MCF 10A (cell line): ENCODE measurements at places on chromosomes 7 and 10.

- DNase-seq = peak; percentile 50
These were observed 83.7 kb upstream of the EFCAB10 start for GRCh38 chr7:105664816-105665525.

- DNase-seq = no peak
These were observed 224.4 kb downstream of the ARHGAP12 start for GRCh38 chr10:31704195-31704594.

DNA sequence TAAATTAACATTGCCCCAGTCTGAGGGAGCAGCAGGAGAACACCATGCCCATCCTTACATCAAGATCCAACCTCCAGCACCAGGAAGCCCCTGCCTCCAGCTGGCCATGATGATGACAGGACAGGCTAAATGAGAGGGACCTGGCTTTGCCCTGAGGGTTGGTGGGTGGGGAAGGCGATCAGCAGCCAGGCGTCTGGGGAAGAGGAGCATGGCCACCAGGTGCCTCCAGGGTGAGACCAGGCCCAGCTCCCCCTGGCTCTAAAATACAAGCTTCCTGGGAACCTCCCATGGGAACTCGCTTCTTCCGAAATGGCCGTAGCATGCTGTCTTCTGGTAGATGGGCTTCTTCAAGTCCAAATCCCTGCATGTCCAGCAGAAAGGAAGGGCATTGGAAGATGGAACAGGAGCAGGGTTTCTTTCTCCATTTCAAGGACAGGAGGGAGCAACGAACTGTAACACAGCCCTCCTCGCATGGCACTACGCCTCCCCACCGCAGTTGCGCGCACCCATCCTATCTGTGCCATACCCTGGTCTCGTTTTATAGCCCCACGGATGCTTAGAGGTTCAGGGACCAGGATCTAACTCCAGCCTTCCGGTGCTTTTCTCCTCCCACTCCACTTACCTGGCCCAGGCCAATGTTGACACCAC lies 15.8 kb downstream of the MAT1A start:
- DNase-seq = no peak

- DNase-seq = peak; percentile 89
These were observed 599.0 kb downstream of the SORCS1 start for GRCh38 chr10:106565546-106565945.

- no peak for DNase-seq
These were observed 61.3 kb downstream of the DNAH11 start for GRCh38 chr7:21603972-21604749.

GRCh38 chr7:92622030-92622429 lies 31.8 kb upstream of the FAM133B start:
- DNase-seq = no peak

GRCh38 chr7:71864130-71864529 lies 548.0 kb downstream of the CALN1 start:
- no peak for DNase-seq

- DNase-seq = no peak
These were observed 28.9 kb downstream of the ADAP1 start for GRCh38 chr7:925601-926000.

- DNase-seq = no peak
These were observed 73.4 kb downstream of the GOLGA7B start for GRCh38 chr10:97923057-97923456.

DNA sequence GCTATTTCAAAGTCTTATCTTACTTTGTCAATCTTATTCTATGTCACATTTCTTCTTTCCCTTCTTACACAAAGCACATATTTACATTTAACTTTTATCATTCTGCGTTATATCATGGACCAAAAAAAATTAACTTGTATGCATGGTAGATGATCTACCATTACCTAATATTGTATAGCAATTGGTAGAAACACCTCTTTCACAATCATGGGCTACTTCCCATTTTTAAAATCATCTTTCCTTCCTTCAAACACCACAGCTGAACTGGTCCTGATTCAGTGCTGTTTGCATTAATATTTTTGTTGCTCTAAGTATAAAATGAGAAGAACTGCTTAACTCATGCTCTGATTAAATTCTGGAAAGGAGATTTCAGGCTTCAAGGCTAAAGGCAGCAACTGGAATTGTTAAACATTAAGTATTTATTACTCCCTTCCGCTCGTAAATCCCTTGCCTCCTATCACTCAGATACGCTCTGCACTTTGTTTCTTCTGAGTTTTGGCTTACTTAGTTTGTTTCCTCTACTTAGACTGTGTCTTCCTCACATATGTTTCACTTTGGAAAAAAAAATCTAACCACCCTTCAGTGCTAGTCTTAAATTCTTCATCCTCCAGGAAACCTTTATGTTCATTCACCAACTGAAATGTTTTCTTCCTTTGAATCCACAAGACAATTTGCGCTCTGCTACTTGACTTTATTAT lies 901.4 kb downstream of the PCDH15 start:
- no peak for DNase-seq

DNA sequence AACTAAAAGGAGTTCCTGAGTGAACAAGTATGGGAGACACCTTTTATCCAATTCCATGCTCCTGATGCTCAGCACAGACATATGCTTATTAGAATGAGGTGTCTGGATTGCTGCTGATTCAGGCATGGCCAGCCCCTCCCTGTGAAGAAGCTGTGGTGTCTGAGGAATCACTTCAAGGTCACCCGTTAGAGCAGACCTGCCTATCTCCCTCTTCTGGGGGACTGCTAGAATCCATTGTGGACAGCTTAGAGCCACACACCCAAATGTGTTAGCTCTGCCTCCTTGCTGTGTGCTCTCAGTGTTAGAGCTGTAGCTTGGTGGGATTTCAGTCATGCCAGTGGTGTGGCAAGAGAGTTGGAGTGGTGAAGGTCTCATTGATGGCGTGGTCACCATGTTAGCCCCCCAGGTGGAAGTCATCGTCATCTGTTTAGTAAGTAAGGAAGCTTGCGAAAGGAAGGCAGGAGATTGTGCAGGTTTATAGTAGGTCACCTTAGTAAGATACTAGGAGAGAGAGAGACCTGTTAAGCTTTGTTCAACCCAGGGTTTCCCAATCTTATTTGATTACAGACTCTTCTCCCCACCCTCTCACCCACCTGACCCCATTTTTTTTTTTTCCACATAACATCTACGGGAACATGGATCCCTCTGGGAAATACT lies 12.8 kb downstream of the PRXL2A start:
- DNase-seq = no peak

GRCh38 chr10:79431891-79432831 lies 13.3 kb downstream of the ZCCHC24 start:
- no peak for DNase-seq

- DNase-seq = peak; percentile 5
These were observed 520 bp downstream of the ELAPOR2 start for GRCh38 chr7:87058744-87059524.

DNA sequence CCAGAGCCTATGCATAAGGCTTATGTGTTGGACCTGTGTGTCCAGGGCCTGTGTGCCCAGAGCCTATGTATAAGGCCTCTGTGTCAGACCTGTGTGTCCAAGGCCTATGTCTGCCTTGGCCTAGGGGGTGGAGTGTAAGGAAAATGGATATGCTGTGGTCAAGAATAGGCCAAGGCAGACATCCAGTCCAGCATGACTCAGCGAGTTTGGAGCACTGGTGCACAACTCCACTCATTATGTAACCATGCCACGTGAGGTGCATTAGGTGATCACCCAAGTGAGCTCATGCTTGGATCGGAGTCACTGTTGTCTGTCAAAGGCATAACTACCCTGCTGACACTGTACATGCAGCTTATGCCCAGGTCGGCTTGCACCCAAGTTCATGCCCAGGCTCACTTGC lies 238.9 kb downstream of the CACNA2D1 start:
- peak; percentile 44 for DNase-seq

DNA sequence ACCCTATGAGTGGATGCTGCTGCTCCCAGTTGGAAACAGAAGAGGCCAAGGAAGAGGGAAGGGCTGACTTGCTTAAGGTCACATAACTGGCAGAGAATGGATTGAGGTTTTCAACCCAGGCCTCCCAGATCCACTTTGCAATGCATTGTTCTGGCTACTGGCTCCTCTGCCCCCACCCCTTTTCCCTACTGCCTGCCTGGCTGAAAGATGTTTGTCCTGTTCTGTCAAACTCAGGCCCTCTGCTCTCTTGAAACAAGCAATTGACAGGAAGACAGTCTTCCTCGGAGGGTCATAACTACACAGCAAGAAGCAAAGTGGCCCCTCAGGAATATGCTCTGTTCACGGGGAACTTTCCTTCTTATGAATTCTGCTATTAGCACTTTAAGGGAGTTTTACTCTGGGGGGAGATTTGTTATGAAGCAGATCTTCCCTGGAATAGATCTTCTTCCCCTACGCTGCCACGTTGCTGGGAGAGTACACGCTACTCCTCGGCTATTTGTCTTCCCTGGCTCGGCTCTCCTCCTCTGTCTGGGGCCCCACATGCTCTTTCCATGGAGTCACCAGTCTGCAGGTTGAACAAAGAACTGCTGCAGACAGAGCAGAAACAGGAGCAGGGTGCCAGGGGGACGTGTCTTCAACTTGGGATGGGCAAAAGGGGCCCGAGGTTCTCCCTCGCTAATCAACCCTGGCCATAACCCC lies 436.1 kb downstream of the TYW1 start:
- DNase-seq = no peak

DNA sequence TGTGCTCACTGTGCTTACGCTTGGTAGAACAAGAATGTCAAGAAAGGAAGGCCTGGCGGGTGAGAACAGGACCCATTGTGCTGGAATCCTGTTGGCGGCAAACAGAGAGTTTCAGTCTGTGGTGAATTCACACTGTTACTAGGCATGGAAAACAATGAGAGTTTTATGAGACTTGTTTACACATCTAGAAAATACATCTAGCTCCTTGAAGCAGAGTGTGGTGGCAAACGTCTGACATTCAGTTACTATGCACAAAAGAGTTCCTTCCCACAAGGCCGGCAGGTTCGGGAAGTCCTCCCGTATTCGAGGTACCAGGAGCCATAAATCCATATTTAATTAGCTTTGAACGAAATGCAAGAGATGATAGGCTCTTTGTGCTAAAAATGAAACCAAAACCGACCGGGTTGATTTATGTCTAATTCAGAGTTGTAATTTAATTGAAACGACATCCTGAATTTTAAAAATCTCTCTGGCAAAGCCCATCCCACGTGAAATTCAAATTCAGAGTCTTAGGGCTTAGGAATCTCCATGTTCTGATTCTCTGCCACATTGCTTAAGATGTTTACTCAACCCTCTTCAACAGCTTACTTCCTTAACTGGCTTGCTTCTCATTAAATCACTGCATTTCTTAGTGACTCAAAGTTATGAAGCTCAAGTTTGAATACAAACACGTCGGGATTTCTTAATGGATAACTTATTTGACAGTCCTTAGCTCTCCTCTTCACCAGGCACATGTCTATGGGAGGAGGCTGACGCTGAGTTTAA lies 299.9 kb upstream of the PITRM1 start:
- DNase-seq = peak; percentile 67

GRCh38 chr7:139035586-139036353 lies at the start of gene ZC3HAV1L:
Gene ZC3HAV1L (minus strand): TSS chr7:139036042. CDS start chr7:139036017, 25 bp downstream.
- peak; percentile 62 for DNase-seq

GRCh38 chr7:836429-836828 lies 4.2 kb downstream of the SUN1 start:
- DNase-seq = peak; percentile 75

GRCh38 chr10:131775433-131775832 lies 125.4 kb upstream of the PPP2R2D start:
- DNase-seq = no peak

GRCh38 chr7:103532955-103533354 lies 86.9 kb upstream of the SLC26A5 start:
- DNase-seq = no peak

- DNase-seq = no peak
These were observed 32.6 kb downstream of the LRRTM3 start for GRCh38 chr10:66958466-66958865.

DNA sequence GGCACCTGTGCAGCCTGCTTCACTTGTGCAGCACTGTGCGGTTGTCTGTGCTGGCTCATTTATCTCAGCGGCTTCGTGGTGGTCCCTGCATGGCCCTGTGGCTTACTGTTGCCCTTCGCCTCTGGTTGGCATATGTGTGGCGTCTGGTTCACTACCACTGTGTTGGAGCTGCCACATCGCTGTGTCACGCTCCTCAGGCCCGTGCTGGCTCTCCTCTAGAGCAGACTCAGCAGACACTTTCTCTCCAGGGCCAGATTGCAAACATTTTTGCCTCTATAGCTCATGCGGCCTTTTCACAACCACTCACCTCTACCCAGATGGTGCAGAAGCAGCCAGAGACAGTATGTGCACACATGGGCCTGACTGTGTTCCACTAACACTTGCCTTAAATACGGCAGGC lies 37.9 kb downstream of the PPP2R2D start:
- no peak for DNase-seq

DNA sequence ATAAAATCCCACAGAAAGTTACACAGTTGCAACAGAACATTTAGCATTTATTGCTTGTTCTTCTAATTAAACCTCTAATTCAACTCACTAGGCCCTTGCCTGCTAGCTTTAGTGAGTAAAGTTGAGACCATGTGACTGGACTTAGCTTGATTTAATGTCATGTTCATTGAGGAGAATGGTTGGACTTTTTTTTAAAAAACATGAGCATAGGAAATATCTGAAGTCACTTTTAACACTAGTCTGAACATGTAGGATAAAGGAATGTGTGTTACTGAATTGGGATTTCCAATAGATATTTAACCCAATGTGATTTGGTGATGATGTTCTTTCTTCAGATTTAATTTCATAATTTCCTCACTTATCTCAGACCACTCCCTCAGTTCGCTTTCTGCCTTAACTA lies 24.6 kb upstream of the GLCCI1 start:
- no peak for DNase-seq

GRCh38 chr10:75293446-75293820 lies 57.7 kb upstream of the COMTD1 start:
- no peak for DNase-seq

DNA sequence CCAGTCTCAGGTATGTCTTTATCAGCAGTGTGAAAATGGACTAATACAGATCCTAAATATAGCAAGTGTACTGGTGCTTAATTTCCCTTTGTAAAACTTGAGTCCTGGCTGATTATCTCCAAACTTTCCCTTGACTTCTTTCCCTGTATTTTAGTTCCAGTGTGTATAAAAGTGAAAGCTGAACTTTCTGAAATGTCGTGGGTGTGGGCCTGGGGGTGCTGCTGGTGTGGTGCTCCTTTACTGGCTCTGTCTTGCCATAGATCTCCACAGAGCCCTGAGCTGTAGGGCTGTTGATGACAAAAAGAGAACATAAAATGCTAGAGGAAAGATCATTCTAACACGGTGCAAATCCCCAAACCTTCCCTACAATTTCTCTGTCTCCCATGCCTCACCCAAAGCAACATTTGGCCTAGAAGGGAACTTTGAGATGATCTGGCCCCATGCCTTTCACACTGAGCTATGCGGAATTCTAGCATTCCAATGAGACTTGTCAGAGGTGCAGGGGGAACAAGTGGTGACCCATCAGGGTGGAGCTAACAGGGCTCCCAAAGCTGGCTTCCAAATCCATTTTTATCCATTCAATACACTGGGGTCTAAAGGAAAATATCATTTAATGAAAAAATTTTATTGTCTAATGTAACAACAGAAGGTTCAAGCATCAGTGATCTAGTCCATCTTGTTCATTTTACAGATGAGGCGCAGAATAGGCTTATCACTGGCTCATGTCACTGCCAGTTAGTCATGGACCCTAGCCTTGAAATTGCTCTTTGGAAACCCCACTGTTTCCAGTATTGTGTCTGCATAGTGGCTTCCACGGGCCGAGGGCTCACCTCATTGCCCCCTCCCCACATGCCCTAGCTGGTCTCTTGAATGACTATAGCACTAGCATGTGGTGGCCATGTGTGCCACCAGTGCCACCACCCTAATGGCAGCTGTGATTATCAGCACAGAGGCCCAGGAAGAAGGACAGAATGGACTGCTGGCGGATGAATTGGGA lies 1000.9 kb downstream of the LRMDA start:
- peak; percentile 83 for DNase-seq

- peak; percentile 81 for DNase-seq
These were observed 8.8 kb upstream of the ZC3HAV1 start for GRCh38 chr7:139118234-139118804.

- DNase-seq = no peak
These were observed 40.4 kb upstream of the DMTF1 start for GRCh38 chr7:87111877-87112276.
